ENCODE measurements at places on chromosomes 4 and X.

DNA sequence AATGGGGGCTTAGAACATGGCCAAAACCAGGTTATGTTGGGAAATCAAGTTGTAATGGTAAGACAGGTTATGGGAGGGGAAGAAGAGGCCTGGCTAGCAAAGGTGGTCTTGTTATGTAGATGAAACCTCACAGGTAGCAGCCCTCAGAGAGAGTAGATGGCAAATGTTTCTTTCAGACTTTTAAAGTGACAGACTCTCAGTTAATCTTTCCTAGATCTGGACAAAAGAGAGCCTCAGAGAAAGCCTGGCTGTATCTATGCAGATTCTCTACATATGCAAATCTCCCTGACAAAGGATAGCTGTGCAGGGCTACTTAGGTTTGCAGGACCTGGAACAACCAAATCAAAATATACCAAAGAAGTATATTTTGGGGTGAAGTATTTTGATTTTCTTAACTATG is 284.1 kb upstream of the AMOT start:
- DNase-seq: no peak

DNA sequence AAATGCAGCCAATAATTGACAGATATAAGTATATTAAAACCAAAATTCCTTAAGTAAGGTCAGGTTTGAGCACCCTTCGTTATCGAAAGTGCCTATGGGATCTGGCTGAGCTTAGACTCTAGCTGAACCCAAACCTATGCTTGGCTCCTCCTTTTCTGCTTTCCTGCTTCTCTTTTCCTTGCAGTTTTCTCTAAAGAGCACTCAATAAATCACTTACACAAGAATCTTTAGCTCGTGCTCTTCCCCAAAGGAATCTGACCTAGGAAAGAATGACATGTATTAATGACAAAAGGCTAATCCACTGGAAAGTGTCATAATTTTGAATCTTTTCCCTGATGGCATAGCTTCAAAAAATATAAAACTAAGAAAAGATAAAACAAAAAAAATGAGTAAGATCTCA is 282.7 kb downstream of the DKK2 start:
- no peak for DNase-seq

- no peak for DNase-seq
Measured at GRCh38 chrX:127124871-127125270, 305.3 kb downstream of the PRR32 start.

DNA sequence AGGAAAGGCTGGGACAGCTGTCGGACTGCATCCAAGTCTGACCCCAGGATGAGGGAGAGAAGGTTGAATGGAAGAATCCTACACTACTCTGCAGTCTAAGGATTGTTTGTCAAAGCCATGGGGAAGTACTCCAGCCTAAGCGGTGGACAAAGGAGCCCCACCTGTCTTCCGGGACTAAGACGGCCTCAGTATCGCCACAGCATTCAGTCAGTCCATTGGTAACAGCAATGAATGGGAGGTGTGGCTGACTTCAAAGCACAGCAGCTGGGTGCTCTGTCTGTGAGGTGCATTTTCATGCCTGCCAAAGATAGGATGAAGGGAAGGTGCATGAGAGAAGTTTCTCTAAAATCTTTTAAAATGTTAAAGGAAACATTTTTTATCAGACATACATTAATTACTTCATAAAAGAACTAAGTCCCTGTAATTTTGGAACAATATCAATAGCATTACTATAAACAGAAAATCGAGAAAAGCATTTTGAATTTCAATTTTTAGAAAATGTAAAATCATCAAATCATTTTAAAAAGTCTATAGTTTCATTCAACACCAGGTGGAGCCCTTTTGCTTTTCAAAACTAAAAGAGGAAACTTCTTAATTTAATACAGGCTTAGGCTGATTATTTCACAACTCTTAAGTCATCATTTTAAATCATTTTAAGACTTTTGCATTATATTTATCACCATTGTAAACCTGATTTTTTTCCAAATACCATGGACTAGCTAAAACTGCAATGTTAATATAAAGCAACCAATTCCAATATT is 27.6 kb upstream of the INTU start:
- DNase-seq: no peak

DNA sequence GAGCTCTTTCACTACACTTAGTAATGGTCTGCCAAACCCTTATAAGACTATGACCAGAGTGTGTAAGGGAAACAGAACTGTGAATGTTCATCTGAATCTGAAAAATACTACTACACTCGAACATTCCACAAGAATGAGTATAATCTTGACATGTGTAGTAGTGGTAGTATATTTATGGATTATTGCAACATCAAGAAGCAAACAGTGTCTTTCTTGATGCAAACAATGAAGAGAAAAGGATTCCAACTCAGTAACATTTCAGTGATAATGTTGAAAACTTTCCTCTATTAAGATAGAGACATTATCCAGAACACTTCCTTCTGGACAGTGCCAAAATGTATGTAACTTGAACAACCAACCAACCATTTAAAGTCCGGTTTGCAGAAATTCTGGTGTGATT is 394.7 kb upstream of the CPEB2 start:
- DNase-seq: no peak

DNA sequence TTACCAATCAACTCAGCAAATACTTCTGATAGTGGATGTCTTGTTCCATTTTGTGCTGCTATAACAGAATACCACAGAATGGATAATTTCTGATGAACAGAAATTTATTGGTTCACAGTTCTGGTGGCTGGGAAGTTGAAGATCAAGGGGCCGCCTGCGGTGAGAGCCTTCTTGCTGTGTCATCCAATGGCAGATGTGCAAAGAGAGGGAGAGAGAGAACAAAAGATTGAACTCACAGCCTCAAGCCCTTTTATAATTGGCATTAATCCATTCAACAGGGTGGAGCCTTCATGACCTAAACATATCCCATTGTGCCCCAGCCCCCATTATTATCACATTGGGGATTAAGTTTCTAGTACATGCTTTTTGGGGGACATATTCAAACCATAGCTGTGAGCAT is 86.1 kb downstream of the ADGRG4 start:
- DNase-seq: no peak

DNA sequence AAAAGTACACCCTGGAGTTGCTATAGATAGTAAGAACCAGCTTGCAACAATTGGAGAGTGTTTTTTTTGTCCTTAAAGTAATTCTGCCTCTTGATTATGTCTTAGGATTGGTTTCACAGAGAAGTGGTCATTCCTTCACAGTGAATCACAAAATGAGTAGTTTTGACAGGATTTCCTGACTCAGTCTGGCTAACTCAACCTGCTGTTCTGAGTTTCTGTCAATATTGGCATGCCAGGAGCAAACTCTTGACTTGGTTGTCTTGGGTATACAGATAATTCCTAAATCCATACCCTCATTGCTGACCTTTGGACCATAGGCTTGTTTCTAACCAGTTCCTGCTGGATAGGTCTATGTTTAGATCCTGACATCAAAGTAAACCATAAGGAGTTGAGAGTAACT is 9.4 kb downstream of the FHIP1A start:
- DNase-seq: no peak

DNA sequence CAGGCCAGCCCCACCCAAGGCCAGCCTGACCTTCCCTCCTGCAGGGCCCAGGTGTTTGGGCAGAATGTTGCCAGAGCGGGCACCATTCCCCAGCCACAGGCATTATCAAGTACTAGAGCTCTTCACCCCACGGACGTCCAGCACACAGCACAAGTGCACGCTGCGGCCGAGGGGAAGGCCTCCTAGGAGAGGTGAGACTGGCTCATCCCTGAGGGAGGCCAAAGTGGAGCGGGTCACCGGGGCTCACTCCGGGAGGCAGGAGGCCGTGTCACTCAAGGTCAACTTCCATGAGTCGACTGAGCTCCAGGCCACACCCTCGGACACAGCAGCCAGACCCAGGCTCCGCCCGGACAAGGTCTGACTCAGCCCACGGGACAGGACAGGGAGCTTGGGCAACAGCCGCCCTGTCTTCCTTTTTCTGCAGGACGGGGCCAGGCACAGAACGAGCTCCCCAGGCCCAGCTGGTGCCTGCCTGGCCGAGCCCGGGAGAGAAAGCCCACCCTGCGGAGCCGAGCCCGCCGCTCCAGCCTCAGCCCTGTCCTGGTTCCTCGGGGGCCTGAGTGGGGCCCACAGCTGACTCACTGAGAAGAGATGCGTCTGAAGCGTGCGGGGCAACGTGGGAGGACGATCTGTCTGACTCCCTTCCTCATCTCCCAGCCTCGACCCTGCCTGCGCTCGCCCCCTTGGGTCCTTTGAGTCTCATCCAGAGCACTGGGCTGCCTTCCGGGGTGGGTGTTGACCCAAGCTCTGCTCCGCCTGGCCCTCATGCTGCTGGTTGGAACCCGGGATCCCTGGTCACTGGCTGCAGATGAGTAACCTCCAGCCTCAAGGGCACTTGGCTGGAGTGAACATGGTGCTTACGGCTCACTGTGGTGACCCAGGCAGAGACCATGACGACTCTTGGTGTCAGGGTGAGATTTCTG is 1.6 kb downstream of the SLC49A3 start:
- DNase-seq: no peak

DNA sequence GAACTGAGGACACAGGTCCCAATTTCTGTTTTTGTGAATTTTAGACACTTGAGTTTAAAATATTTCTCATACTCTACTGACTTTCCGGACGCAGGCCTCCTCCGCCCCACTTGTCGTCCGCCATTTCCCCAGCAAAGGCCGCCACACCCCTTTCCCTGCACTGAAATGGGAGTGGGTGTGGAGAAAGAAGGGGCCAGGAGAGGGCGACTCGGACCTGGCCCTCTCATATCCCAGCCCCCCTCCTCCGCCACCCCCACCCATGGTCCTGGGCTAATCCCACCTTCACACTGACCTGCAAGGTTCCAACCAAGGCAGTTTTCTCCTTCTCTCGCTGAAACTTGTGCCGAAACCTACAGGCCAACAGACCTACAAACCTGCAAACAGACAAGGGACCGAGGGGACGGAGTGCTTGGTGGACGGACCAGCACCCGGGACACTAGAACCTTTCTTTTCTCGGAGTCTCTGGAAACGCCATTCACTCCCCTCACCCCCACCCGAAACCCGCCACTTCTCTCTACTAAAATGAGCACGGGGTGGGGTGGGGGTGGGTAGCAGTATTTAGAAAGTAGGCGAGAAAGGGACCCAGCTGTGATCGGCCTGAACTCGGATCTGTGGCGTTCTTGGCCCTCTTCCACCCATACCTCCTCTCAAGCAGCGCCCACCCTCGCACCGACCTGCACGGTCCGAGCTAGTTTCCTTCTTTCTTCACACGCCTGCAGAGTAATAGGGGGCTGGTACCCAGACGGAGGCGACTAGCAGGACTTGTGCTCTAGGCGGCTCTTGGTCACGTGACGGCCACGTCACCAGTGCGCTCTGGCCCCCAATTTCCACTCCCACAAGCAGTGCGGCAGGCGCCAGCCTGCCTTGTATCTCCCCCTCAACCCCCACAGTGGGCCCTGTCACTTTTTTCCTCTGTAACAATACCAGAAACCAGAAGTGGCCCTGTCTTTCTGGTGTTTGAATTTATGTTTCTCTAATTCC is at the start of gene ARMCX6:
Gene ARMCX6, minus strand, starts transcription at position 790 of the 981 bp plus-strand sequence. CDS start 1,380 bp downstream, outside the sequence.
- peak; percentile 65 for DNase-seq

- no peak for DNase-seq
Measured at GRCh38 chrX:2733286-2733685, 18.6 kb upstream of the XG start.

- DNase-seq: no peak
Measured at GRCh38 chr4:146435962-146436361, 85.8 kb downstream of the SLC10A7 start.

DNA sequence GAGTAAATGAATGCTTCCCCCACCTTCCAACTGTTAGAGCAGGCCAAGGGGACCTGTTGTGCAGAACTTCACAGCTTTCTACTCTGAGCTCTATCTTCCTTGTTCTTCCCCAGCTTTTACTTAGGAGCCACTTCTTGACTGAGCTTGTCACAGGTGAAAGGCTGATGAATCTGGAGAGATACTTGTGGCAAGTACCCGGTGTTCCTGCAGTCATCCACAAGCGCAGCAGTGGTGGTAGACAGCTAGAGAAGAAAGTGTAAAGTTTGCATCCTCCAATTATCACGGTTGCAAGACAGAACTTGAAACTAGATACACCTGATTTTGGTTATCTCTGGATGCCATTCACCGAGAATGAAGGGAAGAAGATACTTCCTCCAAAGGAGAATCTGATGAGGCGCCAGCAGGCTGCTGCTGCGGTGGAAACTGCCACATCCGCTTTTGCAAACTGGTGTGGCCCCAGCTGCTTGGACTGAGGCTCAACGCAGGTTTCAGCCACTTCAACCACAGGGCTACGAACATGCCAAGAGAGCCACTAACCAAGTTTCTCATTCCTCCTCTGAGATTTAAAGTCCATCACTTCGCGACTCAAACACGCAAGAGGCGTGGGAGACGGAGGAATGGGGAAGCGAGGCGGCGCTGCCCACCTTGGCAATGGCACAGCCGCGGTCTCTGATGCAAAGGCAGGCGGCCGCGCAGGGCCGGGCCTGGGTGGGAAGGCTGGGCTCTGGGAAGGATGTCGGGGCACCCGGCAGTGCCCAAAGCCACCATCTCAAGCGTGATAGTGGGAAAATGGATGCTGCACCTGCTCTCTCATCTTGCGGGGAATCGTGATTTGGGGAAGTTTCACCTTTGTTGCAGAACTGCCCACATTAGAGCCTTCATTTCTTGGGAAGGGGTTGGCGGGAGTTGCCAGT is 1.3 kb upstream of the FHIP1A start:
- peak; percentile 67 for DNase-seq

GRCh38 chr4:2048831-2049230 is 10.3 kb upstream of the NAT8L start:
- no peak for DNase-seq

GRCh38 chrX:75155447-75155826 is 646 bp downstream of the ABCB7 start:
- DNase-seq: no peak

- no peak for DNase-seq
Measured at GRCh38 chr4:66275411-66276038, 605.2 kb upstream of the EPHA5 start.

GRCh38 chr4:148444296-148445070 is 2.3 kb upstream of the NR3C2 start:
- DNase-seq: peak; percentile 66

- no peak for DNase-seq
Measured at GRCh38 chr4:48899950-48900349, 6.6 kb downstream of the OCIAD2 start.

DNA sequence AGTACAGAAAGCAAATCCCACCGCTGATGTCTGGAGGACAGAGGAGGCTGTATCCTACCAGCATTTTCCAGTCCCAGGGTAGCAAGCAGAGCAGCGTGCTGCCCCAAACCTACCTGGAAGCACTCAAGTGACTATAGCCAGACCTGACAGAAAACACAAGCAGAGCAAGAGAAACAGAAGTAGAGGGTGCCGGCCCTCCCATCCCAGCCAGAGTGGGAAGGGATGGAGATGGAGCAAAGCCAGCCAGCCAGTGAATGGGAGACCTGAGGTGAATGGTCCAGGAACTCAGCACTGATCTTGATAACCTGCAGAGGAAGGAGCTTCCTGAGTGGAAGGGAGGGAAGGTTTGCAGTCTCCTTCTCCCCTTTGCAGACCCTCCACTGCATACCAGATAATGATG is 185.2 kb downstream of the MAML3 start:
- no peak for DNase-seq

GRCh38 chr4:58261526-58261925 is 1151.3 kb upstream of the IGFBP7 start:
- no peak for DNase-seq

DNA sequence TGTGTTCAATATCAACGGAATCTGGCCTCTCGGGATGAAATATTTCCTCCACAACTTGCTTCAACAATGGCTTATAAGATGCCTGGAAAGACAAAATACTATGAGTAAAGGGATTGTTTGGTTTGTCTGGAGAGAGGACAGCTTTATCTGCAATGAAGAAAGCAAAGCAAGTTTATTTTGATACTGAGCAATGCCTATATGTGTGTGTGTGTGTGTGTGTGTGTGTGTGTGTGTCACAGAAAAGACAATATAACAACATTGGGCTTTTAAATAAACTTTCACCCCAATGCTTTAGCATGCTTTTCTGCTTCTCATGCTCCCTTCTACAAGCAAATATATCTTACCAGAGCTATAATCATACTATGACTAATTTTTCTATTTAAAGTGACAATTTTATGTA is 45.4 kb downstream of the RASL11B start:
- DNase-seq: no peak
